ENCODE measurements at places on chromosomes 13 and 19.

- DNase-seq: no peak
Measured at GRCh38 chr19:8488365-8488764, 14.1 kb downstream of the PRAM1 start.

GRCh38 chr13:99984461-99985240, 3.1 kb downstream of the ZIC2 start:
- DNase-seq: no peak

- DNase-seq: no peak
Measured at GRCh38 chr19:10021863-10022262, 8.6 kb downstream of the RDH8 start.

- DNase-seq: no peak
Measured at GRCh38 chr13:44051918-44052675, 172.4 kb downstream of the LACC1 start.

- DNase-seq: no peak
Measured at GRCh38 chr13:79716191-79716590, 235.2 kb downstream of the NDFIP2 start.

DNA sequence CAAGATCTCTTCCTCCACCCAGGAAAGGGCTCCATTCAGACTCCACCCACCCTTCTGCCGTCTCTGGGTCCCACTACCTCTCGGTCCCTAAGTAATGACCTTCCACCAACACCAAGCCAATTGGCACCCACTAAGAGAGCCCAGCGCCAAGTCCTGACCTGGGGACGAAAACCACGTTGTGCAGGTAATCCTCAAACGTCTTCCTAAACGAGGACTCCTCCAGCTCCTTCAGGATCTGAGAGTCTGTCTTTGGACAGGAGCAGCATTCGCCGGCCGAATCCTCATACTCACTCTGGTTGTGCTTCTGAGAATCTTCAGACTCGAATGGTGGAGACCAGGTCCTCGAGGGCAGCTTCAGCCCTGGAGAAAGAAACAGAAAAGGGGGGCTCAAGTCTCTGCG, 83.1 kb downstream of the ZNF557 start:
- no peak for DNase-seq

GRCh38 chr19:6801485-6802086, 29.1 kb downstream of the VAV1 start:
- DNase-seq: peak; percentile 87

GRCh38 chr19:2820112-2820702, 539 bp downstream of the ZNF554 start:
- peak; percentile 13 for DNase-seq

DNA sequence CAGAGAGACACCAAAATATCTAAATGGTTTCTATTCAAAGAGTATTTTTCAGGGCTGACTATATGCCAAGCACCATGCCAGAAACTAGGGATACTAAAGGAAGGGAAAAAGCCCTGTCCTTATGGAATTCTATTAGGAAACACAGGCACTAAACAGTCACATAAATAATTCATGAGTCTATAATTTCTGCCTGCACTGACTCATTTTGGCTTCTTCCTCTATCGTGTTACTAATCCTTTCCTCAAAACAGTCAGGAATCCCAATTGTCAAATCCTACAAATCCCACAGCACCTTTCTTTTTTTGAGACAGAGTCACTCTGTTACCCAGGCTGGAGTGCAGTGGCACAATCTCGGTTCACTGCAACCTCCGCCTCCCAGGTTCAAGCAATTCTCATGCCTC, 29.2 kb downstream of the XPO4 start:
- DNase-seq: no peak

GRCh38 chr13:44373247-44373600, 400 bp upstream of the SERP2 start:
- DNase-seq: no peak

- no peak for DNase-seq
Measured at GRCh38 chr13:97306106-97306505, 84.0 kb downstream of the MBNL2 start.

GRCh38 chr19:11848200-11848593, 329 bp upstream of the ZNF439 start:
- DNase-seq: no peak

DNA sequence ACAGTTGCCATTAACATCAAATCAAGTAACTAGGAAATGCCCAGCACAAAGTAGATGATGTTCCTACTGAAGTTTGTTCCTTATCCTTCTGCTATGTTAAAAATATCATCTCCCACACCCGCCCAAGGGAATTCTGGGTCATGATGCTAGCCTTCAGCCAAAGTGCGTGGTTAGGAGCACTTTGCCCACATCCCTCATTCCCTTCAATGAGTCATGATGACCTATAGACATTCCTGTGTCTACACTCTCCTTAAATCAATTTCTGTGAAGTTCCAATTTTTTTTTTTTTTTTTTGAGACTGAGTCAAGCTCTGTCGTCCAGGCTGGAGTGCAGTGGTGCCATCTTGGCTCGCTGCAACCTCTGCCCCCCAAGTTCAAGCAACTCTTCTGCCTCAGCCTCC, 17.0 kb downstream of the RXFP2 start:
- peak; percentile 49 for DNase-seq

DNA sequence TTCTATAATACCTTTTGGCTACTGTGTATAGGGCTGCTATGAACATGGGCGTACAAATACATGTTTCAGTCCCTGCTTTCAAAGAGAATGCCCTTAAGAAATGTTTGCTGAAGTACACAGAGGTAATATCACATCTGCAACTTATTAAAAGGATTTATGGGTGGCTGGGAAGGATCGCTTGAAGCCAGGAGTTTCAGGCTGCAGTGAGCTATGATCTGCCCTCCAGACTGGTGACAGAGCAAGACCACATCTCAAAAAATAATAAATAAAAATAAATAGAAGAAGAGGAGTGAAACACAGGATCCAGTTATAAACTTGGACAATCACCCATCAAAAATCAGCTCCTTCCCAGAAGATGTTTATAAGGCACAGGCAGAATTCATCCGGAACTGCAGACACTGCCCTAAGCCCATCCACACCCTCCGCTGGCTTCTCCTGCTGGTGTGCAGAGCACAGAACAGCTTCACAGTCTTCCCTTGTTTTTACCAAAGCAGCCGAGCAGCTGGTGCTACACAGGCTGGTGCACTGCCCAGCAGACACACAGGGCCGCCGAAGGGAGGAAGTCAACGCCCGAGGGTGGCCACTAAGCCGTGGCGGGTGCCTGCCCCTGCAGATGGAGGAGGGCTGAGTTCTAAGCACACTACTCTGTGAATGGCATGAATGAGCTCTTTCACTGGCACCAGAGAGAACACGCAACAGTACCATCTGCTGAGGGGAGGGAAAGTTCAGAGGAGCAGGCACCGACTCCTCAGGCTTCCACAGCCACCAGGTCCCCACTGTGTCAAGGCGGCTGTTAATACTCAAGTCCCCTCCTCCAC, 44.0 kb downstream of the BRD4 start:
- DNase-seq: no peak

GRCh38 chr13:111245576-111246384, 74.7 kb upstream of the TEX29 start:
- DNase-seq: no peak

- DNase-seq: no peak
Measured at GRCh38 chr19:29667901-29668341, 2.7 kb downstream of the PLEKHF1 start.

DNA sequence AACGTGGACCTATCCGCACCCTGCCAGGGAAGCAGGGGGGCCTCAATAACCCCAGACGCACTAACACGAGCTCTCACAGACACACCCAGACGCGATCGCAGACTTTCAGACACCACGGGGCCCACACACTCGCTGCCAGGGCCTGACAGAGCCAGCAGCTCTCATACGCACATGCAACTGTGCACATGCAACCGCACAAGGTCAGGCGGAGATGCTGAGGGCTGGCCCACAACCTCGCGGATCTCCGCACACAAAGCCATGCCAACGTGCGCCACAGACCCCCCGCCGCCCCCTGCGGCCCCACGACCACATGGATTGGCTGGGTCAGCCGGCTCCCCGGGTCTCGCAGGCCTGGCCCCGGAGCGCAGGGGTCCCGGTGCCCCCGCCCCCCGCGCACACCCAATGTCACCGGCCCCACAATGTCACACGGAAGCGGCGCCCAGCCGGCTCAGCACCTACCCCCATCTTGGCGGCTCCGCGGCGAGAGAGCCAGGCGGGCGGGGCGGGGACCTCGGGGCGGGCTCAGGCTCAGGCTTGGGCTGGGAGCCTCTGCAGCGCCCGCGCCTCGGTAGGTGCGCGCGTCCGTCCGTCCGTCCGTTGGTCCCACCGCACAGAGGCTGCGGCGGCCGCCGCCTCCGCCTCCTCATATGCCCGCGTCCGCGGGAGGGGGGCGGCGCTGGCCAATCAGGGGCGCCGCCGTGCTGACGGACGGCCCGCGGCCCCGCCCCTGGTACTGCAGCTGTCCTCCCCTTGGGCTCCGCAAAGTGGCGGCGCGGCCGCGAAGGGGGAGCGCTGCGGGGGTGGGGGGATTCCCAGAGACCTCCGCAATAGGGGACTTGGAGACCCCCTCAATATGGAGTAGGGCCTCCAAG, at the start of gene ATP1A3:
Gene ATP1A3 (minus strand): TSS at position 619 of the 872 bp plus-strand sequence. CDS start 154 bp downstream, at position 465.
- peak; percentile 76 for DNase-seq

- no peak for DNase-seq
Measured at GRCh38 chr19:2167896-2168618, 4.3 kb downstream of the DOT1L start.

DNA sequence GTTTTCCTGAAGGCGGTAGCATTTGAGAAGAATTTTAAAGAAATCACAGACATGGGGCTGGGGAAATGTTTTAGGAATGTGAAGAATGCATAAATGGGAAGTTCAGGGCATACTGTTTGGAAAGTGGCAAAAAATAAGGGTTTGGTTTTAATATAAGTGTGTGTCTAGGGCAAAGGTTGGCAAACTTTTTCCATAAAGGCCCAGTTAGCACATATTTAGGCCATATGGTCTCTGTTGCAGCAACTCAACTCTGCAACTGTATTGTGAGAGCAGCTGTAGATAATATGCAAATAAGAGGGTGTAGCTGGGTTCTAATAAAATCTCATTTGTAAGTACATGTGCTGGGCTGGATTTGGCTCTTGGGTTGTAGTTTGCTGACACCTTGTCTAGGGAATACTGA, 521.9 kb downstream of the DIAPH3 start:
- DNase-seq: no peak

GRCh38 chr19:16527334-16527935, 14.8 kb downstream of the CHERP start:
- DNase-seq: no peak

DNA sequence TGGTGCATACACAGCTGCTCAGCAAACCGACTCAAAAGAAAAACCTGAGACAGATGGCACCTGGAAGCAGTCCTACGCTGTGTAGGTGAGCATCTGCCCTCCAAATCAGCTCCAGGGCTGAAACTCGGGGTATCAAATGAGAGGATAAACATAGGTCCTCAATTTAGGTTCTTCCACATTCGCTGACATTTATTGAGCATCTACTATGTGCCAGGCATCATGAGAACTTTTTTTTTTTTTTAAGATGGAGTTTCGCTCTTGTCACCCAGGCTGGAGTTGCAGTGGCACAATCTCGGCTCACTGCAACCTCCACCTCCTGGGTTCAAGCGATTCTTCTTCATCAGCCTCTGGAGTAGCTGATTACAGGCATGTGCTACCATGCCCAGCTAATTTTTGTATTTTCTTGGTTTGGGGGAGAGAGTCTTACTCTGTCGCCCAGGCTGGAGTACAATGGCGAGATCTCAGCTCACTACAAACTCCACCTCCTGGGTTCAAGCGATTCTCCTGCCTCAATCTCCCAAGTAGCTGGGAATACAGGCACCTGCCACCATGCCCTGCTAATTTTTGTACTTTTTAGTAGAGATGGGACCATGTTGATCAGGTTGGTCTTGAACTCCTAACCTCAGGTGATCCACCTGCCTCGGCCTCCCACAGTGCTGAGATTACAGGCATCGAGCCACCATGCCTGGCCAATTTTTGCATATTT, 13.4 kb downstream of the QPCTL start:
- DNase-seq: no peak

DNA sequence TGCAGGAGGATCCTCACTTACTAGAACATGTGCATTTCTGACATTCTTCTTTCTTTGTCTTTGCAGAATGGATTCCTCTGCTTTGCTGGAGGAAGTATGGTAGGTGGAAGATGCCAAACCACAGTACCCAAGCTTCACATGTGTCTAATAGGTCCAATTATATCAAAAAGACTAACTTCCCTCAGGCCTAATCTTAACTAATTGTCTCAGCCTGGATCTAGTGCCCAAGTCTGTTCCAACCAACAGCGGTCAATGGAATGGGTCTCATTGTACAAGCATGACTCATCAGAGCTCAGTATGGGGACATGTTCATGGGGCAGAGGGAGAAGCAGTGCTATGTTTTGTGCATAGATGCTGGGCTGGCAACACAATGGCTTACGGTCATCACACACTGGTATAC, 81.6 kb upstream of the CSNK1A1L start:
- no peak for DNase-seq

DNA sequence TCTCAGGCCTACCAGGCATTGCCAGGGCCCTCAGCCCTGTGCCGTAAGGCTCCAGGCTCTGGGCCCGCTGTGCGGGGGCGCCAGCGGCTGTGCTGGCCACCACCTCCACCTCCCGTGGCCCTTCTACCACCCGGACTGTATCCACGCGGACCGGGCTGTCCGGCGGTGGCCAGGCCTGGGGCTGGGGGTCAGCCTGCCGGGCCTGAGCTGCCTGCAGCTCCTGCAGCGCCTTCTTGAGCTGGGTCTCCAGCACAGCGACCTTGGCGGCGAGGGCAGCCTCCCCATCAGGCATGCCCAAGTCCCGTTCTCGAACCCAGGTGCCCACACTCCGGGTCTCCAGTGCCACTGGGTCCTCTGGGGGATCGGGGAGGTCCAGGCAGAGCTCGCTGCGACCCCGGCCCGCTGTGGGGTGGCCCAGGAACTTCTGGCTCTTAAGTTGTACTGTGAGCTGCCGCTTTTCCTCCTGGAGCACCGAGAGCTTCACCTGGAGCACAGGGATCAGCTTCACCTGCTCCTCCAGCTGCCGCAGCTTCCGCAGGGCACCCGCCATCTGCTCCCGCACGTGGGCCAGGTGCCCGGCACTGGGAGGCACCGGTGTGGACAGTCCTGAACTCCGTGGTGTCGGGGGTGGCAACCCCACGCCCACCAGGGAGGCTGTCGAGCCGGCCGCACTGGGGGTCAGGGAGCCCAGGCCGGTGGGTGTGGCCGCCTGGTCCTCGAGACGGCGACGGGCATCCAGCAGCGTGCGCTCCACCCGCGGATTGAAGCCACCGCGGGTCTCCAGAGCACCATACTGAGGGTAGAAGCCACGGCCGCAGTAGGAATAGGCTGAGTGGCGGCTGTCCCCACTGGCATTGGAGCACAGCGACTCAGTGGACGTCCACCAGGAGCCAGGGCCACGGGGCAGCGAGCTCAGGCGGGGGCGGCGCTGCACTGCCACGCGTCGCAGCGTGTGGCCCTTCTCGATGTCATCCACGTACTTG, 4.1 kb downstream of the KANK2 start:
- DNase-seq: no peak

- no peak for DNase-seq
Measured at GRCh38 chr13:30535046-30535445, 69.3 kb upstream of the HMGB1 start.
